ENCODE measurements at places on chromosomes 6 and 20. TPM values are rescaled to one million over a fixed set of nuclear protein-coding genes. Genes with fewer than 3 reads are reported as not detected.

GRCh38 chr6:137722749-137723272, 144.2 kb upstream of the TNFAIP3 start:
- no peak for DNase-seq

DNA sequence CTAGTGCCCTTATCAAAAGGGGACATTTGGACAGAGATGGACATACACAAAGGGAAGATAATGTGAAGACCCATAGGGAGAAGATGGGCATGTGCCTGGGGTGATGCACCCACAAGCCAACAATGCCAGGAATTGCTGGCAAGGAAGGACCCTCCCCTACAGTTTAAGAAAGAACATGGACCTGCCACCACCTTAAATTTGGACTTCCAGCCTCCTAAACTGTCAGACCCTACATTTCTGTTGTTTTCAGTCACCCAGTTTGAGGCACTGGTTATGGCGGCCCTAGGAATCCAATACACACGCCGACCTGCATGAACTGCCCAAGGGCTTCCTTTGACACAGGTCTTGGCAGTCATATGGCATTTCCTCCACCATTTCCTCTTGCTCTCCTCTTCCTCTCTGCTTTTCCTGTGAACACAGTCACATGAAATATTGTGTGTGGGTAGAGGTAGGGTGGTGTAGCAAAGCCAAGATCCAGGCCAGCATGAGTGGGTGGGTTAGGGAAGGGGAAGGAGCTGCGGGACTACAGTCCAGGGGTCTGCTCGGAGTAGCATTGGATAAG, 115.6 kb downstream of the ZDHHC14 start:
- DNase-seq, result peak; percentile 27

DNA sequence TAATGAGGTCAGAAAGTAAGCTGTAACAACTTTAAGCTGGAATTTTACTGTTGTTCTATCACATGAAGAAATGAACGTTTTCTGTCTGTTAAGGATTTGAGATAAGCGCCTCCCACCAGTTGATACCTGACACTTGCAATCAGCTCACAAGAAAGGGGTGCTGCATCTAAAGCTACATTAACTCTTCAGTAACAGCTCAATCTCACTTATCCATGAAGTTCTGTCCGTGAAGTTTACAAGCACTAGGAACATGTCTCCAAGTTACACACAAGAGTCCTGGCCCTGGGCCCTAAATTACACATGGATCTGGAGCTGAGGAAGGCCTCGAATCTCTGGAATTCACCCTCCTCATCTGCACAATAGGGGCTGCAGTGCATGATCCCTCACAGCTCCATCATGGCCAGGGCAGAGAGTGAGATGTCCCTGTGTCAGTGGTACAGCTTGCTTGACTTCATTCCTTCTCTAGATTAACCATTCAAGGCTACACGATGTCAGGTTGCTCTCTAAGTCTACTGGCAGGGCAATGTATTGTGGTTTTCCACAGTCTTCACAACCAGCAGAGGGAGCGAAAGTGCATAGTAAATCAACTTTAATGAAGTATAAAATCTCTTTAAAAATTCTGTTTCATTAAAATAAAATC, 182.4 kb upstream of the MCHR2 start:
- DNase-seq, result no peak

DNA sequence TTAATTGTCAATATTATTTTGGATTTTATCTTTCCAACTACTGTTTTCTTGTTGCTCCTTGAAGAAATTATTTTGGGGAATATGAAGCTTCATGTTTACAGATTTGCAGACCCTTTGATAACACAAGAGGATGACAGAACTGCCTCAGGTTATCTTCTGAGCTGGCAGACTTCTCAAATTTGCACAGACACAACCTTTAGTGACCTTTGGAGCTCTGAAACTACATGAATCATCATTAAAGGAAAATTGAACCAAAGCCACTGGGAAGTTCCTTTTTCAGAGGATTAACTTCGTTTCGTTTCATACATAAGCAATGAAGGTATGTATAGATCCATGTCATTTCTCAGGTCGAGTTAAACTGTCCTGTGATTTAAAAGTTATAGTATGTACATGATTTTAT, 85.9 kb downstream of the FBXO5 start:
- DNase-seq, result no peak

- no peak for DNase-seq
Observed at GRCh38 chr20:51360451-51361201, 181.9 kb downstream of the NFATC2 start.

GRCh38 chr6:33312361-33313104, 1.3 kb downstream of the TAPBP start:
- DNase-seq, result no peak

DNA sequence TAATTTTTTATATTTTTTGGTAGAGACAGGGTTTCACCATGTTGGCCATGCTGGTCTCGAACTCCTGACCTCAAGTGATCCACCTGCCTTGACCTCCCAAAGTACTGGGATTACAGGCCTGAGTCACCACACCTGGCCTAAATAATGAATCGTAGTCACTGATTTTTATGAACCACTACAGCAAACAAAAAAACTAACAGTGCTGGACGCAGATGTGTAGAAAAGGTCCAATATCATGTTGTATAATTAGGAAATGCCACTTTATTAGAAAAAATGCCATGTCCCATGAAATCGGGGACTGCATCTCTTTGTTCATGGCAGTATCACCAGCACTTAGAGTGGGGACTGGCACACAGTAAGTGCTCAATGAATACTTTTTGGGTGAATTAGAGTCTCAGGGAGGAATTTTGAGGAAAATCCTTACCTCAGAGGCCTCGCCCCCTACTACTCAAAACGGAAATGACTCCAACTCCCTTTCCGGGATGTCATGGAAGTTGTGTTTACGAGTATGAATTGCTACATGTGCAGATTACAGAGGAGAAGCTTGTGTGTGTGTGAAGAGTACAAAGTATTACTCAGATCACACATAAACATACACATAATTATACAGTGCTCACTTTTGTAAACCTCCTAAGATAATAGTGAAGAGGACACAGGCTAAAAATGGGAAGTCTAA, 43.6 kb upstream of the FAM50B start:
- no peak for DNase-seq

The AK9 gene
- total RNA-seq, result 5.3 TPM

The STXBP5 gene
- 32.2 TPM for total RNA-seq

The CCN2 gene
- total RNA-seq, result 878 TPM

The SYNDIG1 gene
- 0.94 TPM for total RNA-seq

The POU3F2 gene
- total RNA-seq, result not detected
